ENCODE measurements at places on chromosomes 4 and X.

GRCh38 chrX:72052415-72053090 lies 79.2 kb downstream of the RTL5 start:
- no peak for DNase-seq

- no peak for DNase-seq
Observed at GRCh38 chr4:15239866-15240265, 188.0 kb upstream of the C1QTNF7 start.

DNA sequence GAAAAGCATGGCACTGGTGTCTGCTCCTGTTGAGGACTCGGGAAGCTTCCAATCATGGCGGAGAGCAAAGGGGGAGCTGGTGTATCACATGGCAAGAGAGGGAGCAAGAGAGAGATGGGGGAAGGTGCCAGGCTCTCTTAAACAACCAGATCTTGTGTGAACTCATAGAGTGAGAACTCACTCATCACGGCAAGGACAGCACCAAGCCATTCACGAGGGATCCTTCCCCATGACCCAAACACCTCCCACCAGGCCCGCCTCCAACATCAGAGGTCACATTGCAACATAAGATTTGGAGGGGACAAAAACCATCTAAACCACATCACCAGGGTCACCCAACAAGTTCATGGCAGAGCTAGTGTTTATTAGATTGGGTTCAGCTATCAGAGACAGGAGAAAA lies 218.7 kb upstream of the BCOR start:
- no peak for DNase-seq

DNA sequence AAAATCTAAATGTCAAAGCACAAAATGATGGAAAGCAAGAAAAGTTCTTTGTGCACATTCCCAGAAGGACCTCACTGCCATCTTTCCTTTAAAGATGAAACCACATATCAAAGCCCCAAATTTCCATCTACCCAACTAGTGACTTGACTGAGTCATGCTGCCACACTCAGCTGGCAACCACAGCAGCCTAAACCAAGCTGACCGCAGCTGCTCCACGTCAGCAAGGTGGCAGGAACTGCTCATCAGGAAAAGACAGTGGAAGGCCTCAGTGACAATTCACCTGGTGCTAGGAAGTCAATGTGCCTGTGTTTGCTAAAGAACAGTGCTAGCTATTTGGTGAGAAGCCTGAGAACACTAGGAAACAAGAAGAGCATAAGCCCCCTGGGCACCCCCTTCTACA lies 26.1 kb downstream of the ACOX3 start:
- no peak for DNase-seq

GRCh38 chr4:23660865-23661264 lies 229.0 kb downstream of the PPARGC1A start:
- no peak for DNase-seq

GRCh38 chr4:15378062-15378461 lies 49.8 kb upstream of the C1QTNF7 start:
- DNase-seq: no peak

GRCh38 chr4:74158466-74159142 lies 686 bp downstream of the MTHFD2L start:
- DNase-seq: no peak

DNA sequence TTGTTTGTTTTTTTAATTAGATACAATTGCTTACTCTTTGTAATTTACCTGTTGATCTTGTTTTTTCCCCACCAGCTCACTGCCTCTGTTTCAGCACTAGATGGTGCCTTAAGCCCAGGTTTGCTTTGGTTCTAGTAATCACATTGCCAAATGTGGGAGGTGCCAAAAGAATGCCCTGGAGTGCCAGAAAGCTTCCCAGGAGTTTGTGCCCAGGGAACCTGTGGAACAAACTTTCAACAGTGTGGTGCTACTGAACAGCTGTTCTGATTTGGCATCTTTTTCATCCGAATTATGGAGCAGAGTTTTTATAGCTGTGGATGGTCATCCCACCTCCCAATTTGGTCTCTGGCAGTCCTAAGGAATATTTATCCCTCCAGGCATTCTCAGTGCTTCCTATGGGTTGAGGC lies 1000.7 kb downstream of the STIM2 start:
- DNase-seq: no peak
